ENCODE measurements at places on chromosomes 6 and 20. TPM values are rescaled to one million over a fixed set of nuclear protein-coding genes. Genes with fewer than 3 reads are reported as not detected.
A peak's percentile ranks its signal among the peaks of the same experiment; 100 is the strongest.

GRCh38 chr6:143701349-143702234, 23.8 kb downstream of the PHACTR2 start:
- H3K4me1 ChIP-seq, result peaks cover 6% of the 10 kb centered on the region
- no peak overlapping the region for H3K4me3 ChIP-seq
- no peak for DNase-seq
- no peak overlapping the region for H3K27ac ChIP-seq
- no peaks in the 10 kb centered on the region for H3K27me3 ChIP-seq

GRCh38 chr6:169752074-169752623, 727 bp downstream of the ERMARD start:
- no peak for DNase-seq
- H3K36me3 ChIP-seq, result no peaks in the 10 kb centered on the region
- H3K4me1 ChIP-seq, result peaks cover 5% of the 10 kb centered on the region

DNA sequence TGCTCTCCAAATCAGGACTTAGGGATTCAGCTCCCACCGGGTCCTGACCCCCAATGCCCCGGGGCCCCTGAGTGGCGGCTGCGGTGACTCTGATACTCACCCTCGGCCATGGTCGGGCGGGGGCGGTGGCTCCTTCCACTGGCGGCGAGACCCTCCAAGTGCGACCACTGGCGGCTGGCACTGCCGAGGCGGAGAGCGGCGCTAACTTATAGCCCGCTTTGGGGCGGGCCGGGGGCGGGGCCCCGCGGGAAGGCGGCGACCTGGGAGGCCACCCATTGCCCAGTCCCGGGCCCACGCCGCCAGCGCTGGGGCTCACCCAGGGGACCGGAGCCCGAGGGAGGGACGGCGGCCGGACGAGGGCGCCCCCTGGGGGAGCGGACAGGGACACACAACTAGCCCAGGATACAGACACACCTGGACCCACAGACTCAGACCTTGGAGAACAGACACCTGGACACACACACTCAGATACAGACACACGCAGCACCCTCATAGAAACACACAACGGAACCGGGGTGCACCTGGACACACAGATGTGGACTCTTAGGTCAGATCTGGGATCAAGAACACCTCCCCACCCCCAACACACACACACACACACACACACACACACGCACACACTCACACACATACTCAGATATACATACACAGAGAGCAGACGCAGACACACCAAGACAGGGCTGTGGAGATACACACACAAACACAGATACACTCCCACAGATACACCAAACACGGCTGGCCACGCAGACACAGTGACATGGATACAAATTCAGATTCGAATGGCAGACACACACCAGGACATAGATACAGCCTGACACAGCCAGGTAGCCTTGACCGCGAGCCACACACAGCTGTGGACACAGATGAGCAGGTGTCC, at the start of gene TGM2:
Gene TGM2, minus strand, starts transcription at position 182 of the 877 bp plus-strand sequence. Its CDS starts 72 bp downstream, at position 110.
- peaks cover 17% of the 10 kb centered on the region for H3K4me1 ChIP-seq
- no peak within 1 kb of the TSS for H3K27ac ChIP-seq
- peak; percentile 32 for DNase-seq
- no peaks in the 10 kb centered on the region for H3K36me3 ChIP-seq
- peak within 1 kb of the TSS; percentile 25 for H3K4me3 ChIP-seq

GRCh38 chr6:106309766-106310373, 15.7 kb downstream of the ATG5 start:
- DNase-seq, result no peak
- peaks cover 7% of the 10 kb centered on the region for H3K4me1 ChIP-seq
- H3K36me3 ChIP-seq, result peaks cover 12% of the 10 kb centered on the region
- no peaks in the 10 kb centered on the region for H3K27me3 ChIP-seq

Gene EYS
- not detected for total RNA-seq

- H3K4me1 ChIP-seq, result no peaks in the 10 kb centered on the region
- no peak overlapping the region for H3K27ac ChIP-seq
- DNase-seq, result no peak
- H3K4me3 ChIP-seq, result no peak overlapping the region
Observed at GRCh38 chr6:137297887-137298286, 78.7 kb upstream of the IFNGR1 start.

- no peaks in the 10 kb centered on the region for H3K36me3 ChIP-seq
- DNase-seq, result peak; percentile 56
- H3K4me1 ChIP-seq, result peaks cover 15% of the 10 kb centered on the region
- H3K27me3 ChIP-seq, result no peaks in the 10 kb centered on the region
Observed at GRCh38 chr20:8601542-8601912, 467.4 kb upstream of the PLCB4 start.

Gene CRYBG1
- 30.7 TPM for total RNA-seq

DNA sequence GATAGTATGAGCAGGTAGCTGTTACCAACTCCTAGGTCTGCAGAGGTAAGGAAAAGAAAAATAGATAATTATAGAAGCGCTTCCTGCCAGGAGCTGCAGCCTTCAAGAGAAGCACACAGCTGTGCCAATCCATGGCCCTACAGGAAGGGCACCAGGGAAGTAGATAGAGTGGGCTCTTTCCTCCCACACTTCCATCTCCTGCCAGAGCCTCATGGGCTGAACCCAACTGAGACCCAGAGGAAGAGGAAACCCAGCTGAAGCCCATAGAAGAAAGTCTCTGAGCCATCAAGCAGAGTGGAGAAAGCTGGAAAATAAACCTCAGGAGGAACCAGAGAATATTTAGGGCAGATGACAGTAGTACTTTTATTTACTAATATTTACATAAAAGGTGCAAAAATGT, 146.7 kb upstream of the ATXN1 start:
- H3K36me3 ChIP-seq, result no peaks in the 10 kb centered on the region
- no peak overlapping the region for H3K4me3 ChIP-seq
- DNase-seq, result no peak

GRCh38 chr6:164227952-164228522, 813.5 kb downstream of the QKI start:
- no peaks in the 10 kb centered on the region for H3K4me1 ChIP-seq
- no peak for DNase-seq
- H3K4me3 ChIP-seq, result no peak overlapping the region

Gene COL12A1
- total RNA-seq, result 0.29 TPM

Gene ZNF391
- total RNA-seq, result 1.0 TPM

Gene EIF6
- 163 TPM for total RNA-seq

Measured in GM12878 (cell line).